NCI-H187 (cell line): ENCODE measurements at places on chromosomes 12 and 14.

DNA sequence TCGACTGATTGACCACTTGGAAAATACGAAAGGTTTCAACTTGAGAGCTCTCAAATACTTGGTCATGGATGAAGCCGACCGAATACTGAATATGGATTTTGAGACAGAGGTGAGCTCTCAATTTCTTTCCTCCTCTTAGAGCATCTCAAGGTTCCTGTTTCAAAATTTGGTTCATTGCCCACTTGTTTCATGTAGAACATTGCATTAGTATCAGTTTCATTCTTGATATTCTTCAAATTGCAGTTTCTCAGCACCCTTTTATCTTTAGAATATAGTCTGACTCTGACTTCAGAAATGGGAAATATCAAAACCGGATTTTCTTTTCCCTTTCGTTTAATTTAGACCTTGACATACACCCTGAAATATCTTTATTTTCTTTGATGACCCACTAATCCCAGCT is 8.8 kb downstream of the DDX47 start:
- DNase-seq, result no peak

- DNase-seq, result no peak
These were observed 146.8 kb upstream of the LRIG3 start for GRCh38 chr12:59067083-59067482.

GRCh38 chr12:2248901-2249381 is 196.2 kb downstream of the CACNA1C start:
- peak; percentile 89 for DNase-seq

DNA sequence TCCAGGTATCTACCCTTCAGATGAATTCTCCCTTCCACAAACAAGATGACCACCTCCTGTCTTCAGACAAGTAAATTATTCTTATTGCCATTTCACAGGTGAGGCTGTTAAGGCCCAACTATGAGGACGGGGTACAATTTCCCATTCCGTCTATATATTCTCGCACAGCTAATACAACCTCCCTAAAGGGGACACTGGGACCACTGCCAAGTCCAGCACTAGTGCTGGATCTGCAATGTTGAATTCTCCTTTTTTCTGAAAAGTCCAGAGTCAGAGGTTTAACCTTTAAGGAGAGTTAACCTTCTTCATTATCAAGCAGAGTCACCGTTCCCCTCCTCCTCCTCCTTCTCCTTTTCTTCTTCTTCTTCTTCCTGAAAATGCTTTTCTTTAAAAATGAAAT is 130.4 kb upstream of the PARP11 start:
- DNase-seq, result no peak

DNA sequence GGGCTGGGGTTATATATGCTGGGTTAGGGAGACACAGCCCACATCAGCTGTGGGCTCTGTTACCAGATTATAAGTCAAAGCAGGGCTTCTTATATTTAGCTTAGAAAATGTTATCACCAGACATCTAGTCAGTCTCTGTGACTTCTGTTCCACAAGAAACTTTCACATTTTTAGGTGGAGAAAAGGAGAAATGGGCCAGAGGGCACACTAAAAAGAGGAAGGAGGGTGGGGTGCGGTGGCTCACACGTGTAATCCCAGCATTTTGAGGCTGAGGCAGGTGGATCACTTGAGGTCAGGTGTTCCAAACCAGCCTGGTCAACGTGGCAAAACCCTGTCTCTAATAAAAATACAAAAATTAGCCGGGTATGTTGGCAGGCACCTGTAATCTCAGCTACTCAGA is 28.0 kb upstream of the SLC38A1 start:
- DNase-seq, result no peak

GRCh38 chr14:103084021-103084919 is at the start of gene LBHD2:
TSS of gene LBHD2 (plus strand) at chr14:103084210. CDS start at chr14:103086013, 1,803 bp downstream.
- DNase-seq, result no peak
